Stimulated activated CD4-positive, alpha-beta T cell treated with anti-CD3 and anti-CD28 coated beads, Interleukin-1b, Interleukin-23, amount 100 ng/mL, for 48 hours (primary cell): ENCODE measurements at places on chromosomes 7 and 10.

DNA sequence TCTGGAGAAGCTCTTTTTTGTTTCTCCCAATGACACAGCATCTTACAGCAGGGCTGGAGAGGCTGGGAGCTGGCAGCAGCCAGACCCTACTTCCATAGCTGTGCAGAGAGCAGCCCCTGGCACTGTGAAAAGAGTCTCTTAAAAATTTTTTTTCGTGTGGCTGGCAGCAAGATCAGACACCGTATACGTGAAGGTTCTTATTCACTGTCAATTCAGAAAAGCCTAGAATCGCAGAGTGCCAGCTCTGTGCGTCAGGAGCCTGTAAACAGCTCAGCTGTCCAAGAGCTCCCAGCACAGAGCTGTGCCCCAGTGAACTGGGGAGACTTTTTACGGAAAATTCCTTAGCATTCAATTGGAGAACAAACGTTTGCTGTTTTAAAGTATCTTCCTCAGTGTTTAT lies 6.5 kb downstream of the BAG3 start:
- no peak for DNase-seq

GRCh38 chr7:106140406-106141173 lies 28.5 kb upstream of the SYPL1 start:
- no peak for DNase-seq

GRCh38 chr10:73039635-73040034 lies 57.0 kb downstream of the P4HA1 start:
- DNase-seq: no peak

GRCh38 chr7:133584956-133585668 lies 332.2 kb downstream of the EXOC4 start:
- DNase-seq: no peak

GRCh38 chr10:75708060-75708459 lies 276.6 kb downstream of the LRMDA start:
- no peak for DNase-seq

DNA sequence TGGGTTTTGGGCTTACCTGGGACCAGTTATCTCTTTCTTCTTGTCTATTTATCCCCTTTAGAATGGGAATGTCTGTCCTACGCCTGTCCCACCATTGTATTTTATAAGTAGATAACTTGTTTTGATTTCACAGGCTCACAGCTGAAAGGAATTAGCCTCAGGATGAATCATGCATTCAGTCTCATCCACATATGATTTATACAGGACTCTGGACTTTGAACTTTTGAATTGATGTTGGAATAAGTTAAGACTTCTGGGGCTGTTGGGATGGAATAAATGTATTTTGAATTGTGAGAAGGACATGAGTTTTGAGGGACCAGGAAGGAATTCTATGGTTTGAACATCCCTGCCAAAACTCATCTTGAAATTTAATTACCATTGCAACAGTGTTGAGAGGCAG lies 112.6 kb downstream of the AMPH start:
- no peak for DNase-seq

DNA sequence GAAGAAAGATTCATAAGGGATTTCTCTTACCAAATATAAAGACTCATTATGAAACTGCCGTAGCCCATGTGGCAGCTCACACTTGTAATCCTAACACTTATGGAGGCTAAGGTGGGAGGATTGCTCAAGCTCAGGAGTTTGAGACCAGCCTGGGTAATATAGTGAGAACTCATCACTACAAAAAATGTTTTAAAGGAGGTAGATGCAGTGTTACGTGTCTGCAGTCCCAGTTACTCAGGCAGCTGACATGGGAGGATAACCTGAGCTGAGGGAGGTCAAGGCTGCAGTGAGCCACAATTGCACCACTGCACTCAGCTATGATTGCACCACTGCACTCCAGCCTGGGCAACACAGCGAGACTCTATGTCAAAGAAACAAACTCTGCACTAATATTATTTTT lies 18.1 kb upstream of the DNA2 start:
- no peak for DNase-seq

- no peak for DNase-seq
Observed at GRCh38 chr10:91022390-91022789, 101.5 kb upstream of the ANKRD1 start.

- DNase-seq: no peak
Observed at GRCh38 chr7:16813232-16813616, 8.4 kb upstream of the AGR2 start.

DNA sequence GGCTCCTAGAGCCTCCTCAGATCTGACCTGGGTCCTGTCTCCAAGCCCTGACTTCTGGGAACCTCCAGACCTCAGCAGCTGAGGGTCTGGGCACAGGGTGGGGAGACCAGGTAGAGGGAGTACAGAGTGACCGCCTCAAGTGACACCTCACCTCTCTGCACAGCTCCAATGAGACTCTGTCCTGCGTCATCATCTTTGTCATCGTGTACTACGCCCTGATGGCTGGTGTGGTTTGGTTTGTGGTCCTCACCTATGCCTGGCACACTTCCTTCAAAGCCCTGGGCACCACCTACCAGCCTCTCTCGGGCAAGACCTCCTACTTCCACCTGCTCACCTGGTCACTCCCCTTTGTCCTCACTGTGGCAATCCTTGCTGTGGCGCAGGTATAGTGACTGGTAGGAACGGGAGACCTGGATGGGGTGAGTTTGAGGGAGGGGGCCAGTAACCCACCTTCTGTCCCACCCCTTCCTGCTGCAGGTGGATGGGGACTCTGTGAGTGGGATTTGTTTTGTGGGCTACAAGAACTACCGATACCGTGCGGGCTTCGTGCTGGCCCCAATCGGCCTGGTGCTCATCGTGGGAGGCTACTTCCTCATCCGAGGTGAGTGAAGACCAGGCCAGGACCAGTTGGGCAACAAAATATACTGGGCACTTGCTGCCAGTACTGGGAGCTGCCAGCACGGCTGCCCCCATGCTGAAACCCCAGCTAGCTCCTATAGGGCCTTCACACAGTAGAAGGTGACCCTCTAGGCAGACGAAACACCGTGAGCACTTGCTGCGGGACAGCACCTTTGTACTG lies 17.8 kb downstream of the SMO start:
- no peak for DNase-seq

DNA sequence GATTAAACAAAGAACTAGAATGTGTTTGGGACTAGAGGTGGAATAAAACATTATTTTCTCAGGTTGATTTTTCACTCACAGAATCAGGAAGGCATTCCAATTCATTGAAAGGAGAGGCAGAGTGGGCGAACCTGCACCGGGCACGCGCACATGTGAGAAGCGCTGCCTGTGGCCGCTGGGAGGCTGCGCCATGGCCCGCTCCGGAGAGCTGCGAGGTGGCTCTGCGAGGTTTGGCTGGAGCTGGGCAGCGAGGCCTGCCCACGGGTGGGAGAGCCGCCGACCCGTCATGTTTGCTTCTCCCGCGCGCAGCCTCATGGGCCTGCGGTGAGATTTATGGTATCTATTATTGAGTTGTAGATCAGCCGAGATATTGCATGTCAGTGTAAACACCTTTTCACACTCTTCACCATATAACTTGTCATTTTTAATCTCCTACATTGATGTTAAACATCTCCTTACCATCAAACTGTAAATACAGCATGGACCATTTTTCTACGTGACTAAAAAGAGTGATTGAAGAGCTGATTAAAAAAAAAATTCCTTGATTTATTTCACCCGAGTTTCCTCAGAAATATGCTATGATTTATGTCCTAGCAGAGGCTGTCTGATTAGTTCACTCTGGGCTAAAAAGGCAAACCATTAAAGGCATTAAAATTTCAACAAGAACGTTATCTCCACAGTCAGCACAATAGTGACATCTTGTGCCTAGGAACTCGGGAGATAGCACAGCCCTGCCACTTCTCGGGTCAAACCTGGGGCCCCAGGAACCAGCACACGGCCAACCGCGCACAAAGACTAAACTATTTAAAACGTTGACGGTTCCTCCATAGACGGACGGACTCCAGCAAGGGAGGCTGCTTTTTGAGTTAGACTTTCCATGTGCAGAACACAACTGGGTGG lies 96.6 kb upstream of the RNF32 start:
- no peak for DNase-seq

GRCh38 chr7:108103558-108104298 lies 26.4 kb downstream of the LAMB4 start:
- no peak for DNase-seq

DNA sequence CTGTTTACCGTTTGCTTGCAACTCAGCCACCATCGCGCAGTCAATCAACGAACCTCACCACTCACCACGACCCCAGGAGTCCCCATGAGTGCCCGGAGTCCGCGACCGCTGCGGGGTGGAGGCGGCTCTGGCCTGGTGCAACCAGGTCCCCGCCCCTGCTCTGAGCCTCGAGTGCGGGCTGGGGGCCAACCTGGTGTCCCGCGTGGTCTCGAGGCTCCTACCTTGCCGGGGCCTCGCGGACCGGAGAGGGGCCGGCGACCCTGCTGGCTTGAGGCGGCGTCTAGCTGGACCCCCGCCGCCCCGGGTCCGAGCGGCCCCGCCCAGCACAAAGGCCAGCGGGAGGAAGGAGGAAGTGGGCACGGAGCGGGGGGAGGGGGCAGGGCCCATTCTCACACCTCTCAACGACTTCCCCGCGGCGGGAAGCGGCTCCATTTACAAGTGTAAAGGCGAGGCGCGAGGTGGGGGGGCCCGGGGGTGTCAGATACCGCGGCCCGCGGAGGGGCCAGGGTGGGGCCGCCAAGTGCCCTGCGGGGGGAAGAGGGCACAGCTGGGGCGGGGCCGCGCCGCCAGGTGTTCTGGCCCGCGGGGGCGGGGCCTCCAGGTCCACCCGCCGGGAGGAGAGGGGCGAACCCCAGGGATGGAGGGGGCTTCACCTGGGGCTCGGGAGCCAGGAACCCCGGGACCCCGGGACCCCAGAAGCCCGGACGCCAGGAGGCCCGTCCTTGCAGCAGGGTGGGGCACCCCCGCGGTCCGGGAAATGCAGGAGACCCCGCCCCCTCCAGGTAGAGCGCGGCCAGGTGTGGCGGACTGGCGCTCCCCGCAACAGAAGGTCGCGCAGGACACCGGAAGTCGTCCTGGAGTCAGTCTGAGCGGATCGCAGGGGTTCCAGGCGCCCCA lies 8.6 kb downstream of the CTBP2 start:
- DNase-seq: no peak

GRCh38 chr7:135151533-135151932 lies 3.7 kb downstream of the TMEM140 start:
- no peak for DNase-seq

DNA sequence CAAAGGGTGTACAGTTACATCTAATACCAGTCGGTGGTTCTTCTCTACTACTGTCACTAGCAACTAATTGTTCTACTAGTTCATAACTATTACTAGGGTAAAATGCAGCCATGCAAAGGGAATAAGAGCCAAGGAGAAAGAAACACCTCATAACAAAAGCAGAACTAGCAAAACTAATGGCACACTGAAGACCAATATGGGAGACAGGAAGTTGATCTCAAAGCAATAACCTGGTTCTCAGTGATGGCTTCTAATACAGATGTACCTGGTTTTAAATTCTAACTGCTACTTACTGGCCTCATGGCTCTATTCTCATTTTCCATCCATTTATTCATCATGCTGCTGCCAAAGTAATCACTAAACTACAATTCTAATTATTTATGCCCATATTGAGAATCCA lies 170.3 kb downstream of the SEMA3E start:
- DNase-seq: no peak

- peak; percentile 64 for DNase-seq
Observed at GRCh38 chr10:74078037-74078436, 72.6 kb downstream of the AP3M1 start.

DNA sequence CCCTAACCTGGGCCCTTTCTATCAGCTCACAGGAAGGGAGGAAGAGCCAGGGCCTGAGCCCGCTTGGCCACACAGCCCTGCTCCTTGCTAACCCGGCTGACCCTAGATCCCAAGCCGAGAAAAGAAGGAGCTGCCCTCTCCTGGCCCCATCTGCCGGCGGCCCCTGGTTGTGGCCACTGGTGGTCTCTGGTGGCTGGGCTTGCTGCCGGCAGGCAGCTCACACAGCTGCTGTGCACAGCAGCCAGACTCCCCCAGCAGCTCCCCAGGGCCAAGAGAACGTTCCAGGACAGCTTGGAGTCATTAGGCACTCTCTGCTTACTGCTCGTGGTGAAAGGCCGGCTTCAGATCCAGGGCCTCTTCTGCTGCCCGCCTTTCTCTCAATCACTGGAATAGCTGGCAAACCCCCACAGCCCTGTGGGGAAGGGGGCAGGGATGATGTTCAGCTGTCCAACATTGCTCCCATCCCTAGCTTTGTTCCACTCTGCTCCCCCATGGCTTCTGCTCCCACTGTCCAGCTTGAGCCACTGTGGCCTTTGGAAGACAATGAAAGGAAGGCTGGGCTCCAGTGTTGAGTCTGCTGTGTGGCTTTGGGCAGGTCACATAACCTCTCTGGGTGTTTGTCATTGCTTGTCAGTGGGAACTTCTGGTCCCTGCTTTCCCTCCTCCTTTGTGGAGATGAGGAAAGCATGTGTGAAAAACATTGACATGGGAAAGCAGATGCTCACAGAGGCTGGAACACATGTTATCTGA lies 35.4 kb upstream of the COL13A1 start:
- DNase-seq: no peak

DNA sequence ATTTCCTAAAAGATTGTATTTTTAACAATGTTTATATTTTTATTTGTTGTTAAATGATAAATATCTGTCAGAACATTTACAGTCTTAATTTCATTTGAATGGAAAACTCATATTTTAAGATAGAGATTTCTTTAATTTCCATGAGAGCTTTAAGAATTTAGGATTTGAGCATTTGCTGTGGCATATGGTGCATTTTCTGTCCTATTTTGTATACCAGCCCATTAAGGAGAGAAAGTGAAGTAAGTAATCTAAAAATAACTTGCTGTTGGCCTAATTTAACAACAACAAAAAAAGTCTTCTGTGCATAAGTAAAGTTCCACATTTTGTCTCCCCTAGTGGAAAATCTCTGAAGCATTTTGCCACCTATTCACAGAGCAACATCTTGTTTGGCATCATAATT lies 190.9 kb upstream of the PPP1R3A start:
- no peak for DNase-seq

GRCh38 chr10:100735337-100736143 lies 9.8 kb upstream of the PAX2 start:
- DNase-seq: no peak

DNA sequence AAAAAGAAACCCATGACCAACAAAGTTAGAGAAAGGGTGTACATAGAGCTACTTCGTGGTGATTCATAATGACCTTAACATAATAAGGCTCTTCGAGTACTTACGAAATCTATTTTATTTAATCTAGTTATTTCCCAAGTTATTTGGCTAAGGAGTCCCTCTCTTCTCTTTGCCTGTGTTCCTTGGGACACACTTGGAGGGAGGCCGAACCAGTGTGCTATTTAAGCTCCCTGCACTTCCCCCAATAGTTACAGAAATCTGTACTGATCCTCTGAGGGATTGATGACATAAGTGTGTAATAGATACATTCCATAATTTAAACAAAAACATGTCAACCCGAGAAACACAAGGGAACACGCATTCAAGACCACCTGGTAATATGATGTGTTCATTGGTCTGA lies 351.1 kb downstream of the GATA3 start:
- no peak for DNase-seq

GRCh38 chr10:12420530-12421120 lies 71.3 kb downstream of the CAMK1D start:
- DNase-seq: no peak

DNA sequence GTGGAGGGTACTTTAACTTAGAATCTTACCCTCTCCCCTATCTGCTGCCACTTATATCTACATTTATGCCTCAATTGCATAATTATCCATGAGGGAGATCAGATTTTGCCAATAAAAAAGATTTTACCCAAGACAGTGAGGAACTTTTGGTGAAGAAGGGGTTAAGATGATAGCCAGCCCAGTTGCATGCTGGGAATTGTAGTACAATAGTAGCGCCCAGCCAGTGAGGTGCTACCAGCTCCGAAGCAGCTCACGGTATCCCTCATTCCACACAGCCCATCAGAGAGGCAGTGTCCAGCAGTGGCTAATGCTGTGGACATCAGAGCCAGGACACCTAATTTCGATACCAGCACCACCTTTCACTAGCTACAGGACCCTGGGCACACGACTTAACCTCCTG lies 5.9 kb upstream of the LGI1 start:
- DNase-seq: no peak
